ENCODE measurements at places on chromosomes 4 and X. TPM values are rescaled to one million over a fixed set of nuclear protein-coding genes. Genes with fewer than 3 reads are reported as not detected.

DNA sequence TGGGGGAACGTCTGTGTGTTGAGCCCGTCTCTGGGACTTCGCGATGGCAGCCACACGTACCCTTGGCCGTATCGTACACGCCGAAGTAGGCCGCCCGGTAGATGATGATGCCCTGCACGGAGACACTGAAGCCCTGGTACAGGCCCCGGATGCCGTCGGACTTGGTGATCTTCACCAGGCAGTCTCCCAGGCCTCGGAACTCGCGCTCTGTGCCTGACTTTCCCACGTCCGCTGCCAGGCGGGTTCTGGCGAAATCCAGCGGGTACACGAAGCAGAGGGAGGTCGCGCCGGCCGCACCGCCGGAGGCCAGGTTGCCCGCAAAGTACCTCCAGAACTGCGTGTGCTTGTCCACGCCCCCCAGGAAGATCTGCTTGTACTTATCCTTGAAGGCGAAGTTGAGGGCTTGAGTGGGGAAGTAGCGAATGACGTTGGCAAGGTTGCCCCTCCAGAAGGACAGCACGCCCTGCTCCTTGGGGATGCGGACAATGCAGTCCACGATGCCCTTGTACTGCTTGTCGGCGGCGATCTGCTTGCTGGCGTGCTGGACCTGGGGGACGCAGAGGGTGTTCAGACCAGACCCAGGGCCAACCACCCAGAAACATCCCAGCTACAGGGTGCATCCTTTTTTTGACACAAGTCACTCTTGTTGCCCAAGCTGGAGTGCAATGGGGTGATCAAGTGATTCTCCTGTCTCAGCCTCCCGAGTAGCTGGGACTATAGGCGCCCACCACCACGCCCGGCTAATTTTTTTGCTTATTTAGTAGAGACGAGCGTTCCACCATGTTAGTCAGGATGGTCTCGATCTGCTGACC, 2.5 kb downstream of the SLC25A6 start:
- no peak for DNase-seq

The RAB40A gene
- polyA plus RNA-seq = 1.8 TPM

The STAP1 gene
- polyA plus RNA-seq = 0.52 TPM

GRCh38 chrX:72604705-72605104, 32.1 kb upstream of the HDAC8 start:
- no peak for DNase-seq

- no peak for DNase-seq
These were observed 59.2 kb downstream of the PTPN13 start for GRCh38 chr4:86653237-86653865.

DNA sequence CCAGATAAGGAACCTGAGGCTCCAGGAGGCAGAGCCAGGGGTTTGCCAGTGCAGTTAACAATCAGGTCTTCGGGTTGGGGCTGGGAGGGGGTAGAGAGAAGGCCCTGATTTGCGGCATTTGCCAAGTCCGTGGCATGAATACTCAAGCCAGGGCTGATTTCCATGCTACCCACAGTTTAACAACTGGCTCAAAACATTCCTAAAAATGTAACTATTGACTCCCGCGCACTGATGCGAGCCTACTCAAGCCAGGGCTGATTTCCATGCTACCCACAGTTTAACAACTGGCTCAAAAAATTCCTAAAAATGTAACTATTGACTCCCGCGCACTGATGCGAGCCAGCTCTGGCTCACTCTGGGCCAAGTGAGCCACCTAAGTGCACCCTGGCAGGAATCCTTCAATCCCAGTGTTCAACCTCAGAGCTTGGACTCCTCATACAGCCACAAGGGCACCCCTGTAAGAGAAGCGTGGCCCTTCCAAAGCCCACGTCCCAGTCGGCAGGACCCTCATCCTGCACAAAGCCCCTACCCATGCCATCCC, 75.6 kb downstream of the PPP2R2C start:
- DNase-seq = no peak

- DNase-seq = no peak
These were observed 370.3 kb upstream of the FGF16 start for GRCh38 chrX:77076896-77077295.

DNA sequence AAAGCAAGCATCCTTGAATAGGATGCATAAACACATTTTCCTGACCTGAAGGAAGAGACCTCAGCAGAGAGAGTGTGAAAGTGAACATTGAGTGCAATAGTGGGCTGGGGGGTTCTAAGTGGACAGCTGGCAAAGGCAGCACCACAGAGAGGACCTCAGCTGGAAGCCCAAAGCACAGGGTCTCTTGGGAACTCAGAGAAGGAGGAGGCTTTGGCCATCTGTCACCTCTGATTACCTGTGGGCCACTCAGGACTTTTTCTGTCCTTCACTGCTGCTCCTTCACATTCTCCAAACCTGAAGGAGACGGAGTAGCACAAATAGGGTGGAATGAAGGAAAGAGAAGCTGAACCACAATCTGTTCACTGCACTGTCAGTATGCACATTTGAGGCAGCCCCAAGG, 37.9 kb upstream of the FAT4 start:
- no peak for DNase-seq

DNA sequence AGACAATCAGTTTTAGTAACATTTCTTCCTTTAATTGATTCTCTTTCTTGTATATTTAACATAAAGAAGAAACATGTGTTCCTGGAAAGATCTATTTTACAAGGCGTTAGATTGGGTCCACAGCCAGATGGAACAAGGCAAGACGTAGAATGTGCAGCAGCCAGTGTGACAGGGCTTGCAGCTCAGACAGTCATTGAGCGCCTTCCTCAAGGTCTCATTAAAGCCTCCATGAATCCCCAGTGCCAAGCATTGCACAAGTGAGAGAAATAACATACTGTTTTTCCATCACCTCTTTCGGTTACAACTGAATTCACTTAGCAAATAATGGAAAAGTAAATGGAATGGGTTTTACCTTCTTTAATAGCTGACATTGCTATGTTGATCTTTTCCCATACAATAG, 292.5 kb downstream of the USP46 start:
- no peak for DNase-seq

The PARM1 gene
- 38.2 TPM for polyA plus RNA-seq

GRCh38 chr4:77451530-77451929, 154.1 kb upstream of the CXCL13 start:
- DNase-seq = no peak

GRCh38 chrX:40104985-40105834, 7.5 kb upstream of the BCOR start:
- DNase-seq = no peak

- DNase-seq = no peak
These were observed 218.8 kb downstream of the C4orf33 start for GRCh38 chr4:129314781-129315180.

DNA sequence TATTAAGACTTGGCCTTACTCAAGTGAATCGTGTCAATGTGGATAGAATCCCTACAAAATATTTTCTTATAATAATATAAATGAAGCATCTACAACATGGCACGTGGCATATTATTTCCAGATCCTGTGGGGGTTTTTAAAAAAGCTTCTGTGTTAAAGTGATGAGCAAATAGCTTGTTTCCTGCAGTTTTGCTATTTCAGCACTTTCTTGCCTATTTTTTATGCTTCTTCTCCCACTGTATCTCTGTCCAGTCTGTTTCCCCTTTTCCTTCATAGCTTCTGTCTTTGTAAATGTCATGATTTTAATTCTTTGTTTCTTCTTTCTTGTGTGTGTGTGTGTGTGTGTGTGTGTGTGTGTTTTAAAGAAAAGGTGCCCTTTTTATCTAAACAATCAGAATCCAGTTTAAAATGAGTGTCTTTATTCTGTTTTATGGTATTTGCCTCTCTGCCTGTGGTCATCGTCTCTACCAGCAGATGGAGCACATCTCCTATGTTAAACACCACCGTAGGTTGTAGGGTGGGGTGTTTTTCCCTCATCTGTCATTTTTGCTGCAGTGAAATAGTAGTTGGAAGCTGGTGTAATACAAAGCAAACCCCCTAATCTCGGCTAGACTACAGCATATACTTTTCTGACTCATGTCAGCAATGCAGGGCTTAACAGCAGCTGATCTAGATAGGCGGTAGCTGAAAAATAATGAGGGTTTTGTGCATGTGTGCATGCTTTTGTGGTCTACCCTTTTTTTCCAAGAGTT, 33.1 kb downstream of the FTHL17 start:
- DNase-seq = peak; percentile 11

The PCDH10 gene
- 1.9 TPM for polyA plus RNA-seq

The ADGRG4 gene
- 7.9 TPM for polyA plus RNA-seq

The TKTL2 gene
- 0.01 TPM for polyA plus RNA-seq

The MAGEA4 gene
- not detected for polyA plus RNA-seq

DNA sequence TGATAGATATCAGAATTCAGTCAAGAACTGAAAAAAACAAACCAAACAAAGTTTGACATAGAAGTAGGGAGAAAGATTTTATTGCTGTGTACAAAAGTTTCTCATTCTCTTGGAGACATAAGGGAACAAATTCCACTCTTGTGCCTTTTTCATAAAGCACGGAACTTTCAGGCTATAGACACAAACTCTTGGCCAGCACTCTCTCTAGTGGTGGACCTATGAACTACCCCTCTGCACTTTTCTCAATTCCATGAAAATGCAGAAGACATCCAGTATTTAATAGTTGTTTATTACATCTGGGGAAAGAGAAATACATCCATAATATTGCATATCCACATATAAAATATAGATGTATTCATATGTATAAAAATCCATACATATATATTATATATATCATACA, 291.6 kb upstream of the HS3ST1 start:
- peak; percentile 18 for DNase-seq

The GPRASP1 gene
- polyA plus RNA-seq = 13.8 TPM

All from large intestine (tissue), 12 donors.